ENCODE measurements at places on chromosomes 3 and 15.
A peak's percentile ranks its signal among the peaks of the same experiment; 100 is the strongest.

DNA sequence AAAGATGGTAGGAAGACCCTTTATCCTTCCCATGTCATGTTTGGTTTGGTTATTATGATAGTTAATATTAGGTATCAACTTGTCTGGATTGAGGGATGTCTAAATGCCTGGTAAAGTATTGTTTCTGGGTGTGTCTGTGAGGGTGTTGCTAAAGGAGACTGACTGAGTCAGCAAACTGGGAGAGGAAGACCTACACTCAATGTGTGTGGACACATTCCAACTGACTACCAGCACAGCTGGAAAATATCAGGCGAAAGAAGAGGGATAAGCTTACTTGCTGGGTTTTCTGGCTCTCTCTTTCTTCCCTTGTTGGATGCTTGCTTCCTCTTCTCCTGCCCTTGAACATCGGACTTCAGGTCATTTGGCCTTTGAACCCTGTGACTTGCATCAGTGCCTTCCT is 1227.6 kb upstream of the EPHA6 start:
- no peak for DNase-seq

GRCh38 chr3:152511904-152512303 is 243.2 kb downstream of the MBNL1 start:
- no peak for DNase-seq

GRCh38 chr3:57141719-57142410 is 23.3 kb downstream of the IL17RD start:
- DNase-seq, result no peak

GRCh38 chr3:12737833-12738232 is 21.2 kb downstream of the TMEM40 start:
- no peak for DNase-seq

- peak; percentile 53 for DNase-seq
Measured at GRCh38 chr15:52257734-52258062, 37.9 kb downstream of the MYO5C start.

GRCh38 chr3:172159376-172159775 is 120.0 kb downstream of the FNDC3B start:
- DNase-seq, result no peak

DNA sequence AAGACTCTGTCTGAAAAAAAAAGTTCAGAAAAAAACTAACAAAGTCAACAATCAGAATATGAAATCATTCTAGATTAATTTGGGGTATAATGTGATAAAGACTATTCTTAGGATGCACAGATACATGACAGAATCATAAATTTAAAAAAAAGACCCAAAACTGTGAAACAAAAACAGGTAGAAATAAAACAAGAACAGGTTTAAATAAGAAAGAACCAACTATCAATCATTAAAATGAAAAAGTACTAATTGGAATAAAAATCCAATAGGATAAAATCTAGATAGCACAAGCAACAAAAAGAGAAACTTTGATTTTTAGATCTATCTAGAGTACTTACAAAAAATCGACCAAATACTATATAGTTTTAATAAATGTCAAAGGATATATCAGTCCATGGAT is 13.4 kb downstream of the TMEM202 start:
- no peak for DNase-seq

- DNase-seq, result no peak
Measured at GRCh38 chr15:92586966-92587365, 68.6 kb downstream of the FAM174B start.

GRCh38 chr3:8555113-8555661 is 53.6 kb downstream of the LMCD1 start:
- DNase-seq, result peak; percentile 16

- DNase-seq, result no peak
Measured at GRCh38 chr3:37093481-37093880, 80.9 kb downstream of the LRRFIP2 start.

GRCh38 chr3:29410660-29411405 is 130.0 kb downstream of the RBMS3 start:
- no peak for DNase-seq

GRCh38 chr3:89360156-89360555 is 252.7 kb downstream of the EPHA3 start:
- no peak for DNase-seq

DNA sequence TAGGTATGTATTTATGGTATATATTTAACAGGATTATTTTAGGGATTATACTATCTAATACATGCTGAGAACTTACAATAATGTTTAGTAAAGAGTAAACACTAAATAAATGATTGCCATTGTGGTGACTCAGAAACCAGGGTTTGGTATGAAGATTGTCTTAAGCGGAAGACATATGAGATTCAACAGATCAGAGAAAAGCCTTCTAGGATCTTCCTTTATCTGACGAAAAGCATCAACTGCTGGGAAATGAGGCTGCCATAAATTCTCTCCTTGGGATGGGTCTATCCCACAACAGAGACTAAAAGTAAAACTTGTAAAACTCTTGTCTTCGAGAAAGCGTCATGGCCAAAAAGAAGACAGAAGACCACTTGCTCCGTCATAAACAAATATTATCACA is 1352.2 kb upstream of the EPHA6 start:
- DNase-seq, result no peak

GRCh38 chr3:85433319-85433718 is 474.5 kb downstream of the CADM2 start:
- no peak for DNase-seq

DNA sequence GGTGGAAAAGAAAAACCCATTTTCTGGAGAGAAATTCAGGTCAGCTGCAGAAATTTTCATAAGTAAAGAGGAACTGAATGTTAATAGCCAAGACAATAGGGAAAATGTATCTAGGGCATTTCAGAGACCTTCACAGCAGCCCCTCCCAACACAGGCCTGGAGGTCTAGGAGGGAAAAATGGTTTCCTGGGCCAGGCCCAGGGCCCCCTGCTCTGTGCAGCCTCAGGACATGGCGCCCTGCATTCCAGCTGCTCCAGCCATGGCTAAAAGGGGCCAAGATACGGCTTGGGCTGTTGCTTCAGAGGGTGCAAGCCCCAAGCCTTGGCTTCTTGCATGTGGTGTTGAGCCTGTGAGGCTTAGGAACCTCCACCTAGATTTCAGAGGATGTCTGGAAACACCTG is 92.2 kb downstream of the C3orf70 start:
- DNase-seq, result no peak

- no peak for DNase-seq
Measured at GRCh38 chr3:27387625-27388024, 18.4 kb upstream of the NEK10 start.

DNA sequence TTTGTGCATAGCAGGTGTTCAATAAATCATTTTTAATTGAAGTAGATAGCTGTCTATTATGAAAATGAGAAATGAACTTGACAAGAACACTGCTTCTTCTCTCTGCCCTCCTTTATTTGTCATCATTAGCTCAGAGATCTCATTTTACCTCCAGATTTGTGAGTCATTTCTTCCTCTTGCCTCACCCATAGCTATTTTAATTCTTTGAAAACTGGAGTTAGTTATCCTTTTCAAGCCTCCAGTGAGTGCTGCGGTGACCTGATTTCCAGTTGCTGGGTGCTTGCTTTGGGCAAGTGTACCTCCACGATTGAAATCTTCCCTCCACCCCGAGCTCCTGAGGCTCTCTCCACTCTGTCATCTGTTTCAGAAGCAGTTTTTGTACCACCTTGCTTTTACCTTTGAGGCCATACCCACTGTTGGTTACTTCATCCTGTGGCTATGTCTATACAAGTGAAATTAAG is 114.6 kb downstream of the NFKBIZ start:
- DNase-seq, result no peak

DNA sequence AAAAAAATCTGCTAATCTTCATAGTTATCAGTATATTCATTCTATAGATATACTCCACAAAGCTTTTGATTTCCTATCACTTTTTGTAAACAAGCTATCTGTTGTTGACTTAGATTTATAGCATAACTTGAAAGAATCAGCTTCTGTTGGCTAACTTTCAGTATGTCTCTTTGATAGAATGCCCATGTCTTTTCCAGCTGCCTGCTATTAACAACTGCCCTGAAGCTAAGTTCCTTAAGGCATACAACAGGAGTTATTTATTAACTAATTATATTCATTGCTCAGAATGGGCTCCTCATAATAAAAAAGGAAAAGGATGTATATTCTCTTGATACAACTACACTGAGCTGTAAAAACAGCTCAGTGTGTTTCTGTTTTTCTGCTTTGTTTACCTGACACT is 293.9 kb downstream of the TUSC7 start:
- DNase-seq, result no peak

GRCh38 chr15:85792912-85793590 is 1.7 kb downstream of the KLHL25 start:
- no peak for DNase-seq

- DNase-seq, result no peak
Measured at GRCh38 chr3:138412821-138413551, 21.4 kb upstream of the ESYT3 start.

DNA sequence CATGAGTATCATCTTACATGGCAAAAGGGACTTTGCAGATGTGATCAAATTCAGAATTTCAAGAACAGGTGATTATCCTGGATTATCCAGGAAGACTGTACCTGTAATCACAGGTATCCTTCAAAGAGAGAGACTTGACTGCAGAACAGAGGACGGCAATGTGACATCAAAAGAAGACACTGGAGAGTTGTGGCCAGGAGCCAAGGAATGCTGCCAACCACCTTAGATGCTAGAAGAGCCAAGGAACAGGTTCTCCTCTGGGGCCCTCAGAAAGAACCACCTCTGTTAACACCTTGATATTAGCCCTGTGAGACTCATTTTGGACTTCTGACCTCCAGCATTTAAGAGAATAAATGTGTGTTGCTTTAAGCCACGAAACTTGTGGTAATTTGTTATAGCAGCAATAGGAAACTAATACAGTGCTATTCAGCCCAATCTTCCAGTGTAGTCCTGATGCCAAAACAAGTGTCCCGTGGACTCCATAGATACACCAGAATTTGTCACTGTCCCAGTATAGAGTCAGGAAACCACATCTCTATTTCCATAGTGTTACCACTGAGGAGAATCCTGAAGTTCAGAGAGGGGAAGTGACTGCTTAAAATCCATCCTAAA is 330.6 kb upstream of the TLE3 start:
- DNase-seq, result no peak

DNA sequence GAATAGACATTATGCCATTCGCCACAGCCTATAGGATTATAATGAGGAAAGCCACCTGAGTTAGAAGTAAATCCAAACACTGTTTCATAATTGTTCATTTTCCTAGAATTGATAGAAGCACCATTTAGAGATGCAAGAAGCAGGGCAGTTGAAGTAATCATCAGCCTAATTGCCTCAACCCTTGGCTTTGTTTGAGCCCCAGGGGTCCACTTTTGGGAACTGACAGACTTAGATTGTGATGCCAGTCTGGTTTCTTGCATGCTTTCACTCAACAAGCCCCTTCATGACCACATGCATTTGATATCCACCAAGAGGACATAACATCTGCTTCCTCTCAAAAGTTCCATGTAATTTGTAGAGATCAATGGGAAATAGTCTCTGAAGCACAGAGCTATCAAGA is 97.2 kb upstream of the COL8A1 start:
- no peak for DNase-seq

- no peak for DNase-seq
Measured at GRCh38 chr3:186807231-186807630, 949 bp upstream of the RFC4 start.

DNA sequence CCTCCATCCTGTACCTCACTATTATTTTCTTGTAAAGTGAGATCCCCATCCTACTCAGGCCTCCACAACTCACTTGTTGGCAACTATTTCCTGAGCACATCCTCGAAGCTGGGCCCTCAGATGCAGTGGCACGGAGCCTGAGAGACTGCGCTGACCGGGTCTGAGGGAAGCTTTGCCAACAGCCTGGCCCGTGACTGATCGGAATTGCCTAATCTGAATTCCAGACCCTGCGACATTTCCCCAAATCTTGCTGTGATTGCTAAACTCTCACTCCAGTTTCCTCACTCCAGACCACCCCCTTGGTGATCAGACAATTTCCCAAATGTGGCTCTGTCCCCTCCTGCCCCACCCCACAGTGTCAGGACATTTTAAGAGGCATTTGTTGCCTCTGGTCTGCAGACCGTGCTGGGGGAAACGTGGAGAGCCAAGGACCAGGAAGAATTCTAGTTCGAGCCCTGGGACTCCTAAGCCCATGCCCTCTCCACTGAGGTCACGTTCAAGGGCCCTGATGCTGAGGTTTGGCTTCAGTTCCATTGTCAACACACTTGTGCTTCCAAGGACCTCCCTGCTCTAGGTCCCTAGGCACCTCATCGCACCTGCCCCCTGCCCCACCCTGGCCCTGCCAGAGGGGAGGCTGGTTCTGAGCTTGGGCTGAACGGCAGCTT is 22.8 kb downstream of the KLHL25 start:
- DNase-seq, result no peak

- DNase-seq, result no peak
Measured at GRCh38 chr3:127165036-127165435, 27.9 kb upstream of the PRR23E start.

GRCh38 chr15:67013696-67014095 is 51.7 kb upstream of the SMAD3 start:
- peak; percentile 38 for DNase-seq

DNA sequence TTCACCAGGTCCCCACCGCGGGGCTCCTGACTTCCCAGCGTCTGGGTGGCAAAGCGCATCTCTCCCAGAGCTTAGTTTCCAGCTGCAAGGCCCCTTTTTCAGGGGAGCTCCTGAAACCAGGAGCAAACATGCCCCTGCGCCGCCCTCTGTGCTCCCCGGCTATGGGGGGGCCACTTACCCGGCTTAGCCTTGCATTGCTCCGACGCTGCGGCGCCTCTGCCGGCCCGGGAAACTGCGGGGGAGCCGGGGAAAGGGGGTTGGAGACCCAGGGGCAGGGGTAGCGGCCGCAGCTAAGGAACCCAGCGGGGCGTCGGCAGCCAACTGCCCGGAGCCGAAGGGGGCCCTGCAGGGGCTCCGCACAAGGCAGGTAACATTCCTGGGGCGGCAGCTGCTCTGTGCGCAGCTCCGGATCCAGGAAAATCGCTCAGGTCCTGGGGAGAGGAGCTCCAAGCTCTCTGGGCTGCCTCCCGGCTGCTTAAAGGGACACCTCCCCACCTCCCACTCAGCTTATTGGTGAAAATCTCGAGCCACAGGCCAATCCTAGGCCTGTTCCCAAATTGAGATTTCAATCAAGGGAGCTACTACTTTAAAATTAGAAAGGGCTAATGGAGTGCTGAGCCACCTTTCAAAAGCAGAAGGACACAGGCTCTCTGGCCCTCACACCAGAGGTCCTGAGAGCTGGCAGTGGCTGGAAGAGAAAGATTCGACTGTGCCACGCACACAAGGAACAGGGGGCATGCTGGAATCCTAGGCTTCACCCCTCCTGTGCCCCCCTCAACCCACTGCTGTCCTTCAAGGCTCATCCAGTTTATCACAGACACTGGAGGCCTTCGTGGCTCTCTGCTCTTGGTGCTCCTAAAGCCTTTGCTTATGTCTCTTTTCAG is 42.7 kb upstream of the PRICKLE2 start:
- peak; percentile 63 for DNase-seq

GRCh38 chr3:43748179-43748578 is 57.4 kb downstream of the ABHD5 start:
- DNase-seq, result no peak

Measured in nephron progenitor cell (in vitro differentiated cells).